Stimulated activated naive CD4-positive, alpha-beta T cell (primary cell): ENCODE measurements at places on chromosomes 6 and 20.

DNA sequence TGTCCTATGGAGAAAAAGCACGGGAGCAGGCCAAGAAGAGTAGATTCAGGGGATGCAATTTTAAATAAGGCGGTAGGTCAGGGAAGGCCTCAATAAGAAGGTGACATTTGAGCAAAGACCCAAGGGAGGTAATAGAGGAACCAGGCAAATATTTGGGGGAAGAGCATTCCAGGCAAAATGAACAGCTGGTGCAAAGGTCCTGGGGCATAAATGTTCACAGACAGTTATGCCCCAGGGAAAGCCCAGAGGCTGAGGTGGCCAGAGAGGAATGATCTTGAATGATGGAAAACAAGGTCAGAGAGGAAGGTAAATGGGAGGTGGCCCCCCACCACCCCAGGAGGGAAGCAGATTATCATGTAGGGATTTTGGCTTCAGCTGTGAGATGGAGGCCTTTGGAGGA lies 47.4 kb upstream of the SIRPA start:
- no peak for DNase-seq

- no peak for DNase-seq
These were observed 98.7 kb downstream of the ANKRD60 start for GRCh38 chr20:58129721-58130151.

- DNase-seq = no peak
These were observed 118.2 kb downstream of the TENT5A start for GRCh38 chr6:81634155-81634880.

DNA sequence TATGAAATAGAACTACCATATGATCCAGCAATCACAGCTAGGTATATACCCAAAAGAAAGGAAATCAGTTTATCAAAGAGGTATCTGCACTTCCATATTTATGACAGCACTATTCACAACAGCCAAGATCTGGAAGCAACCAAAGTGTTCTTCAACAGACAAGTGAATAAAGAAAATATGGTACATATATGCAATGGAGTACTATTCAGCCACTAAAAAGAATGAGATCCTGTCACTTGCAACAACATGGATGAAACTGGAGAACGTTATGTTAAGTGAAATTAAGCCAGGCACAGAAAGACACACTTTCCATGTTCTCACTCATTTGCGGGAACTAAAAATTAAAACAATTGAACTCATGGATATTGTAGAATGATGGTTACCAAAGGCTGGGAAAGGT lies 15.3 kb downstream of the PCNA start:
- no peak for DNase-seq

- DNase-seq = no peak
These were observed 135.5 kb downstream of the MYLK4 start for GRCh38 chr6:2615251-2615650.

DNA sequence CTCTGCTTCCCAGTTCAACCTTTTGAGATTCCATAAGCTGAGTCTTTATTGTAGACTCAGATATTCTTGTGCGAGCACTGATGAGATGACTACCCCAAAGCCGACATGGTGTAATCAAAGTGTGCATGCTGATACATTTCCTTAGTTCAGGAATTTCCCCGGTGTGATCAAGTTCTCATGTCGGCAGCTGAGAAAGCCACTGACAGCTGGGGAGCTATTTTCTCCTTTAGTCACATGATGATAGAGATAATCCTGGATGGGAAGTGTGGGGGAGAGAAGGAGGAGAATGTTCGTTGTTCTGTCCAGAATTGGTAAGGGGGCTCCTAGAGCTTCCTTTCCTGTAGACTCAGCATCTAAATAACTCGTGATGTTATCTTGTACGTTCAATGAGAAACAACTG lies 7.7 kb upstream of the CAP2 start:
- no peak for DNase-seq

- DNase-seq = no peak
These were observed 163.4 kb upstream of the SLC24A3 start for GRCh38 chr20:19048995-19049501.

DNA sequence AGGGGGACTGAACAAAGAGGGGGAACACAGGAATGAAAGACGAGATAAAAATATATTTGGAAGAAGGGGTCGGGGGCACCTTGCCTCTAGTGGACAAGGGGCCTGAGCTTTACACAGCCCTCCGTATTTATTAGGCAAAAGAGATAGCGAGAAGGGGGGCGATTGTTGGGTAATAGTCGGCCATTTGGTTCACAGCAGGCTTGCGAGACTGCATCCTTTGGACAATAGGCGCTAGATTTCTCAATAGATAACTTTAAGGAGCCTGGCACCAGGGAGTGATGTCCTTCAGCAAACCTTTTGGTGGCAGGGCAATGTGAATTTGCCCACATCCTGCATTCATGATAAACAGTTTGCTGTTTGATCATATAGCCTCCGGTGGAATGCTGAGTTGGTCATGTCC lies 3.0 kb upstream of the NANP start:
- no peak for DNase-seq

- DNase-seq = no peak
These were observed 8.5 kb downstream of the HSPA1B start for GRCh38 chr6:31836047-31836473.

GRCh38 chr20:50308513-50309279 lies 118.1 kb downstream of the CEBPB start:
- DNase-seq = no peak

- DNase-seq = no peak
These were observed 64.0 kb downstream of the THBS2 start for GRCh38 chr6:169189686-169190085.

DNA sequence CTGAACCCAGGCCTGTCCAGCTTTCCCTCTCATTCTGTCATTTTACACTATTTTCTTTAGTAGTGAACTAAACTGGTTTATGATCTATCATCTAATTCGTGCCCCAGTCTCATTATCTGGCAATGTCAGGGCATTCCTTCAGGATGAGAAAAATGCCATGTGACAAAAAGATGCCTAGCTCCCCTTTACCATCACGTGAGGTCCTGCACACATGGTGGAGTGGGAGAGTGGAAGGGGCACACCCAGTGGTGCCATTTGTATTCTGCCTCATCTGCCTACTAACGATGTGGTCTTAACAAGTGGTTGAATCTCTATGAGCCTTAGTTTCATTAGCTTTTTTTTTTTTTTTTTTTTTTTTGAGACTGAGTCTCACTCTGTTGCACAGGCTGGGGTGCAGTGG lies 41.2 kb downstream of the CDC5L start:
- no peak for DNase-seq

DNA sequence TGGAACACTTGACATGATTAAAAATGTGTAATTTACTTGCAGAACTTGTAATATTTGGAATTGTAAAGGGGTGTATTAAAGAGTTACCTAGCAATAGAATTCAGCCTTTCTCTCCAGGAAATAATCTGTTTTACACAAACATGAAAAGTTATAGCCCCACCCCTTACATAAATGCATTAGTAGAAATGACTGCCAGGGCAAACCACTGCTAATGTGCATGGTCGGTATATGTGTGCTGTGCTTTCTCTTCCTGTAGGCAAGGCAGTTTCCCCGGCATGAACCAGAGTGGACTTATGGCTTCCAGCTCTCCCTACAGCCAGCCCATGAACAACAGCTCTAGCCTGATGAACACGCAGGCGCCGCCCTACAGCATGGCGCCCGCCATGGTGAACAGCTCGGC lies 156.5 kb downstream of the TMEM242 start:
- no peak for DNase-seq

DNA sequence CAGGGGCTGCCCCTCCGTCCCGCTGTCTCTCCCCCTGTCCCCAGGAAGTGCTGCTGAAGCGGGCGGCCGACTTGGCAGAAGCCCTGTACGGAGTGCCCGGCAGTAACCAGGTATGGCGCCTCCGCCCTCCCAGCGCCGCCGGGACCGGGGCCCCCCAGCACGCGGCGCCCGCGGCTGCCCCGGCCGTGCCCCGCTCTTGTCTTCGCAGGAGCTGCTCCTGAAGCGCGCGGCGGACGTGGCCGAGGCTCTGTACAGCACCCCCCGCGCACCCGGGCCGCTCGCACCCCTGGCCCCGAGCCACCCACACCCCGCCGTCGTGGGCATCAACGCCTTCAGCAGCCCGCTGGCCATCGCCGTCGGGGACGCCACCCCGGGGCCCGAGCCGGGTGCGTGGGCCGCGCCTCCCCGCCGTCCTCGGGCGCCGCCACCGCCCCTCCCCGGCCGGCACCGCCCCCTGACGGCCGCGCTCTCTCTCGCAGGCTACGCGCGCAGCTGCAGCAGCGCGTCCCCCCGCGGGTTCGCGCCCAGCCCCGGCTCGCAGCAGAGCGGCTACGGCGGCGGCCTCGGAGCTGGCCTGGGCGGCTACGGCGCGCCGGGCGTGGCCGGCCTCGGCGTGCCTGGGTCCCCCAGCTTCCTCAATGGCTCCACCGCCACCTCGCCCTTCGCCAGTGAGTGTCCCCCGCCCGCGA lies 48.4 kb downstream of the CPXM1 start:
- DNase-seq = peak; percentile 63

- DNase-seq = no peak
These were observed 296.8 kb downstream of the CLIC5 start for GRCh38 chr6:45718871-45719270.

GRCh38 chr20:56842056-56842455 lies 212.9 kb downstream of the TFAP2C start:
- no peak for DNase-seq

GRCh38 chr6:159996626-159997497 lies 28.0 kb downstream of the IGF2R start:
- no peak for DNase-seq

DNA sequence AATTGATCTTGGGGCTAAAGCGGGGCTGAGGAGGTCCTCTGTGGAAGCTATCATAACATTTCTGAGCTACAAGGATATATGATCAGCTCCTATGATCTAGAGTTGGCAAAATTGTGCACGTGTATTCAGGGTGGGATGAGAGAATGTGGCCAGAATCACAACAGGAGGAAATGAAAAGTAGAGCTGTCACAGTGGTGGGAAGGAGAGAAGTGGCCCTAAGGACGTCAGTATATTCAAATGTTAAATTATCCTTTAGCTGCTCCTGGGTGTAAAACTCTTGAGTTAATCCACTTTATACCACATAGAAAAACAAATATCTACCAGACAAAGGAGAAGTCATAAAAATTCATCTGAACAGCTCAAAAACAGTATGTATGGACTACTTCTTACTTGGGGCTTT lies 14.8 kb upstream of the POPDC3 start:
- DNase-seq = no peak

- peak; percentile 77 for DNase-seq
These were observed 5.7 kb downstream of the COMMD7 start for GRCh38 chr20:32737371-32738223.

- DNase-seq = no peak
These were observed 101.5 kb upstream of the MARCKS start for GRCh38 chr6:113755449-113756289.

DNA sequence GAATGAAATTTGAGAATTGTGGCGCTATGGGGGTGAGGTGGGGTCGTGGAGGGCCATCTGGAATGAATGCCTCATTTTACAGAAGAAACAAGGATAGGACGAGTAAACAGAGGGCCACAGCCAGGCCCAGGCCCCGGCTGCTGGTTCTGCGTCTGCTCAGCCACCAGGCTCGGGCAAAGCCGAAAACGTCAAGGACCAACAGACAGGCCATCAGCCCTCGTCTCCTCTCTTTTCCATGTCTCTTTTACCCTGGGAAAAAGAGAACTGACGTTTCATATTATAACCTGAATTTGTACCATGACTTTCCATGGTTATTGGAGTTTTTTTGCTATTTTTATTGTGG lies 212.4 kb upstream of the ARID1B start:
- DNase-seq = no peak

GRCh38 chr6:20791074-20791473 lies 256.8 kb downstream of the CDKAL1 start:
- DNase-seq = no peak

- DNase-seq = no peak
These were observed 77.0 kb downstream of the PLCB1 start for GRCh38 chr20:8209061-8209460.

GRCh38 chr6:4103929-4104328 lies 25.0 kb upstream of the FAM217A start:
- DNase-seq = no peak

DNA sequence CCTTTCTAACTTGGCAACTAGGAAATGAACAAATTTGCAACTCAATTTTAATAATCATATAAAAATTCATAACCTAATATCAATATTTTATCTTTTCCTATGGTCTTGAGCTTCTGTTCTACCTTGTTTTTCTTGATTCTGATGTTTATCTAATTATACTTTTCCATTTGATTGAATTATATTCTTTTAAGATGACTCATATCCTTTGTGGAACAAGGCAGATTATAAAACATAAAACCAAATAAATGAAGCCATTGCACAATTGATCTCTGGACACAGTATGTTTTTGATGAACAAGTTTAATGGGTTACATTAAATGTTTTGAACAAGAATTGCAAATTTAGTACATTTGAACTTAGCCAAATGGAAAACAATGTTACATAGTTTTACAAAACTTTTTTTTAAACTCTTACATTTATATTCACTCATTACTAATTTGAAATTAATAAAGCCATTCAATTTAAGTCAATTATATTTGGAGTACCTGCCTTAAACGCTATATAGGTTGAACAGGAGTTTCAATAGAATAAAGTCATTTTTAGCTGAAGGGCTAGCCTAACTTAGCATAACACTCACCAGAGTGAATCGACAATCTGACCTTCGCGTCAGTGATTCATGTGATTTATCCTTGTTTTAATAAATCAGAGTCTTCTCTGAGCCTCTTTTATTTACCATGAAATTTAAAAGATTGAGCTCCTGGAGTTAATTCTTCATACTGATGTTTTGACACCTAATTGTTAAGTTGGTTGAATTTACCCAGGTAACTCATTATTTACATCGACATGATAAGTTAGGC lies 3.8 kb downstream of the NCOA7 start:
- no peak for DNase-seq

- DNase-seq = no peak
These were observed 6.0 kb upstream of the HSF2 start for GRCh38 chr6:122393351-122393896.

DNA sequence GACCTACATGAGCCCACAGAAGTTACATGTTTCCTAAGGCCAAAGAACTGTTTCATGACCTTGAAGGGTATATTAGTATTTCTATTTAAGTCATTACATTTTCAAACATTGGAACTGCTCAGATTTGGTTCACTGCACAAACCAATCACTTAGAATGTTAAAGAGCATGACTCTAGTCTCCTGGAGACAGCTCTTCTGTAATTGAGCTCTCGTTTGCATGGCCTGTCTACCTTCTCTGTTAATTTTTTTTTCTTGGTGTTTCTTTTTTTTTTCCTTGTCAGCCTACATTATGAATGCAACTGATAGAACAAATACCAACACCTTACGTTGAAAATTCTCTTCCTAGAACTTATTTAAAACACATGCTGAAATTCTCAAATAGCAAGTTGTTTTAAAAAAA lies 860.2 kb upstream of the MAP3K7 start:
- no peak for DNase-seq

- DNase-seq = no peak
These were observed 23.1 kb upstream of the FBXO9 start for GRCh38 chr6:53042112-53042511.

GRCh38 chr6:134740027-134740373 lies 209.9 kb downstream of the ALDH8A1 start:
- DNase-seq = no peak

- DNase-seq = no peak
These were observed 123.4 kb downstream of the MAP7 start for GRCh38 chr6:136426627-136427377.

- DNase-seq = no peak
These were observed 225.5 kb downstream of the SOD2 start for GRCh38 chr6:159467473-159468041.

- no peak for DNase-seq
These were observed 104.9 kb downstream of the TCP11 start for GRCh38 chr6:35036059-35036827.
